ENCODE measurements at places on chromosomes 1 and 21.

DNA sequence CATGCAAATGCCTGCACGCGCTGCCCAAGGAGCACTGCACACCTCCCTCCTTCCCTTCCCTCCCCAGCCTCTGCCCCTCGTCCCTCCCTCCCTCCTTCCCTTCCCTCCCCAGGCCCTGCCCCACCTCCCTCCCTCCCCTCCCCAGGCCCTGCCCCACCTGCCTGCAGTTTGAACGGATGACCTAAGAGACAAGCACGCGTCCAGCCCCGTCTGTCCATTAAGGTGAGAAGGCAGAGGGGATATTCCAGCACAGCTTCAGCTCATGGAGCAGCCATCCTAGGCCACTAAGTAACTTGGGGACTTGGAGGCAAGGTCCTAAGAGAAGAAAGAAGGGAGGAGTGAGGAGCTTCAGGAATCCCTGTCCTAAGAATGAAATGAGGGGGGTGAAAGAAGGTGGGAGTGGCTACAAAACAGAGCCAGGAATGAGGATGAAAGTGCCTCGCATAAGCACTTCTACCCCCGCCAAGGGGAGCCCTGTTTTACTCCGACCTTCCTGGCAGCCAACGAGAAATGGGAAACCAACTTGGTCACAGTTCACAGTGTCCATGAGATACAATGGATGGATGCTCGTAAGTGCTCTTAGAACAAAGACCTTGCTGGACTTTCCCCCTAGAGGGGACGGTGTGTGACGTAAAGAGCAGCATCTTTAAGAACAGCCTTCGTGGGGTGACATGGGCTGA is 21.3 kb upstream of the EFHD2 start:
- DNase-seq: no peak

GRCh38 chr1:32981003-32981901 is 16.6 kb upstream of the RNF19B start:
- DNase-seq: peak; percentile 37

- no peak for DNase-seq
Measured at GRCh38 chr1:7253118-7253480, 467.8 kb downstream of the CAMTA1 start.

GRCh38 chr1:165903672-165904071 is 76.3 kb downstream of the UCK2 start:
- DNase-seq: no peak

Measured in stimulated activated CD4-positive, alpha-beta T cell treated with anti-CD3 and anti-CD28 coated beads, Interleukin-1b, Interleukin-23, amount 100 ng/mL, for 1 hour (primary cell).